ENCODE measurements at places on chromosomes 3 and 15.

- DNase-seq = no peak
Measured at GRCh38 chr3:28667646-28668621, 319.3 kb upstream of the AZI2 start.

GRCh38 chr3:161101609-161102008 is 3.5 kb downstream of the B3GALNT1 start:
- DNase-seq = no peak

GRCh38 chr3:149150436-149150835 is 21.0 kb downstream of the HPS3 start:
- no peak for DNase-seq

DNA sequence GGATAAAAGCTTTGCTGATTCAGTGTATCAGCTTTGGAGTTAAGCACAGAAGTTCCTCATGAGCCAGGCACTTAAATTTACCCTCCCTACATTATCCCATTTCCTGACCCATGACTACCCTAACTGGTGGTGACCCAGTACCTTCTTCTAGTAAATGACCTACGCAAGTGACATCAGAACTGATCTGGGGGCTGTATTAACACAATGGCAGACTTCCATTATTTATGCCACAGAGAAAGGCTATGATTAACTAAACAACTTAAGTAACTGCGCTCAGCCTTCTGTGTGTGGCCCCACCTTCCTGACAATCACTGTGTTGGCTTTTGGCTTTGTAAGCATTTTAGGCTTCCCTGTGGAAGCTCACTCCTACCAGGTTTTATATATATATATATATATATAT is 1.9 kb downstream of the MB21D2 start:
- no peak for DNase-seq

DNA sequence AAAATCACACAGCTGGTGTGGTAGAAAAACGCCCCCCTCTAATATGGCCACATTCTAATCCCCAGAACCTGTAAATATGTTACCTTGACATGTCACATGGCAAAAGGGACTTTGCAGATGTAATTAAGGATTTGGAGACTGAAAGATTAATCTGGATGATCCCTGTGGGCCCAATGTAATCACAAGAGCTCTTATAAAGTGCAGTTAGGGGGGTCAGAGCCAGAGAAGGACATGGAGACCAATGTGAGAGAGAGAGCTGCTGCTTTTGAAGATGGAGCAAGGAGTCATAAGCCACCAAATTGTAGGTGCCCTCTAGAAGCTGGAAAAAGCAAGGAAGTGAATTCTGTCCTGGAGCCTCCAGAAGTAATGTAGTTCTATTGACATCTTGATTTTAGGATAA is 152.6 kb downstream of the PEX5L start:
- DNase-seq = no peak

- DNase-seq = no peak
Measured at GRCh38 chr3:121896823-121897222, 2.6 kb downstream of the SLC15A2 start.

DNA sequence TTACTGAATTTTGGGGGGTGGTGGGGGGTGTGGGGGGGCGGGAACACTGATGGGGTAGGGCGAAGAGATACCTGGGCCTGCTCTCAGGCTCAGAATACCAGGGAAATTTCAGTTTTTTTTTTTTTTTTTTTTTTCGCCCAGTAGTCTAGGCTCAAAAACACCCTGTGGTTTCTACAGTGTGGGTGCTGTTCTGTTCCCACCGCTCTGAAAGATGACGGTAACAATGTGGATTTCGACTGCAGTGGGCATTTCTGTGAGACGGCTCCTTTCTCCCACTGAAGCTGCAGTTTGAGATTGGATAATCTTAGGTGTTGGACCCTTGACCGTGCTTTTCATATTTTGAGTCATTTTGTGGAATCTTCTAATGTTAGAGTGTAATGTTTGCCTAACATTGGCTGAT is 143.8 kb upstream of the RGMA start:
- DNase-seq = no peak

DNA sequence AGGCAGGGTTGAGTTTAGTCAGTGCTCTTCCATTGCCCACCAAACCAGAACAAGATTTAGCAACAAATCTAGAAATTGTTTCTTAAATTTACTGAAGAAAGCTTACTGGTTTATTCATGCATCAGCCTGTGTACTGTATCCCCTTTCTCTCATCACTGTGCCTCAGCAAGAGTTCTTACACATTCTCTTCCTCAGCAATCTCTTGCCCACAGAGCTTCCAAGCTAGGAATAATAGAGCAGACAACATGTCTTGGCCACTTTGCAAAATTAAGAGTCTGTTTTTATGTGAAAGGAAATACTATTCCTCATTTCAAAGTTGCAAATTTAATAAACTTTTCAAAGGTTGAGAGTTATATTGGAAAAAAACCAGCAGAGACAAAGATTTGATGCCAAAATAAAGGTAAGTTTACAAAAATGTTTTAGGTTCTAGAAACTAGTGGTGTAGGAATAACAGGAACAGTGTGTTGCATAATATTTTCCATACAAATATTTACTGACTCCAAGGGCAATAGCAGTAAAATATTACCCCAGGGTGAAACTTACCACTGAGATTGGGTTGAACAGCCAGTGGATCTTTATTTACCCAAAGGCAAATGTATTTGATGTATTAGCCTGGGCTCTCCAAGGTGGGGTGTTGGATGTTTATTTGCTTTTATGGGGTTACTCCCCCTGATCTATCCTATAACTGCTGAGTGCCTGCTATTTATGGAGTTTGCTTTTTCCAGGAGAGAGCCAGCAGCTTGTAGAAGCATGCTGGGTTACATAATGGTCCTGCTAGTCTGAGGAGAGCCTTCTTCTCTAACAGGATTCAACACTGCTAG is 276.7 kb downstream of the ADAMTSL3 start:
- DNase-seq = no peak

- DNase-seq = no peak
Measured at GRCh38 chr15:86876387-86876944, 796.8 kb downstream of the AGBL1 start.

- DNase-seq = no peak
Measured at GRCh38 chr15:34252545-34252944, 27.7 kb downstream of the EMC4 start.

DNA sequence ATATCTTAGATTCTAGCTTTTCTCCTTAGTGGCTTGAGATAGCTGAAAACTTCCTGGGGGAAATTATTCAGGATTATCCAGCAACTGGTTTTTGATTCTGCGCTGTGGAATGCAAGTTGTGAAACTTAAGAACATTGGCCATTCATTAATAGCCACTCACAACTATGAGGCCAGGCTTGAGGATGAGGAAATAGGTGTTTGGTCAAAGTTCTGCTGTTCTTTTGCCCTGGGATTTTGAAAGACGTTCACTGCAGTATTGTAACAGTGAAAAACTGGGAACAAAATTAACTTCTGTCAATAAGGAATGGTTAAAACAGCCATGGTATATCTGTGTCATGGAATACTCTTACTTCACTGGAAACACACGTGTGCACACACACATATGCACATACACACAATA is 44.1 kb downstream of the CTXND1 start:
- no peak for DNase-seq

All from stimulated activated CD8-positive, alpha-beta memory T cell treated with anti-CD3 and anti-CD28 coated beads, Interleukin-4, amount 100 ng/mL, for 4 hours (primary cell).